Chondrocyte (in vitro differentiated cells): ENCODE measurements at places on chromosomes 7 and 10.

GRCh38 chr10:98427011-98427515 is 12.1 kb upstream of the PYROXD2 start:
- DNase-seq: no peak

- no peak for DNase-seq
These were observed 701 bp upstream of the CUL1 start for GRCh38 chr7:148698007-148698396.

DNA sequence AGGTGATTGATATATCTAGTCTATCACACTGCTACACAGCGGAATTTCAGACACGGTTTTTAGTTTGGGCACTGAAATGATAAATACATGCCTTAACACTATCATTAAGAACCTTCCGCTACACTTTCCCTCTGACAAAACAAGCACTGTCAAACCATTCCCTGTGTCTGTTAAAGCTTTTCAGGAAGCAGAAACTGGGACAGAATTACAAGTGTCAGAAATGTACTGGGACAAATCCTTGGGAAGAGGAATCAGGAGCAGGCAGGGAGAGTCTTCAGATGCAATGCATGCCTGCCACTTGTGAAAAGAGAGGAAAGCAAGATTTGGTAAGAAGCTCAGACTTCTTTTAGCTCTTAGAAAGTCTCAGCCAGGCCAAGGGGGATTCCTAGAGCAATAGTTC is 196.8 kb upstream of the PTPRZ1 start:
- DNase-seq: no peak

DNA sequence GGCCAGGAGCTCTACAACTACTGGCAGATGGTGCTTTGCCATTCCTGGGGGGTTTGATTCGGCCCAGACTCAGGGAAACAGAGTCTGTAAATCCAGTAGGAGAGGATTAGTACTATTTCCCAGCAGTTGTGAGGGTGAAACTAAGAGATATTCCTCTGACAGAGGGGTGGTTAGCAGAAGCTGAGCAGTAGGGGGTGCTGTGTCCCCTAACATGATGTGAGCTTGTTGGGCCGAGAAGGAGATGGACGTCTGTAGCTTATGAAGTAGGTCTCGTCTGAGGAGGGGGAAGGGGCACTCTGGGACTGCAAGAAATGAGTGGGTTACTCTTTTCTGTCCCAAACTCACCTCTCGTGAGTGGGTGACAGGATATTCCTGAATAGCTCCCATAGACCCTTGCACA is 179.2 kb upstream of the MBL2 start:
- no peak for DNase-seq

GRCh38 chr7:113562242-113562641 is 356.6 kb downstream of the PPP1R3A start:
- no peak for DNase-seq

GRCh38 chr7:2800931-2801688 is 43.0 kb downstream of the GNA12 start:
- no peak for DNase-seq

DNA sequence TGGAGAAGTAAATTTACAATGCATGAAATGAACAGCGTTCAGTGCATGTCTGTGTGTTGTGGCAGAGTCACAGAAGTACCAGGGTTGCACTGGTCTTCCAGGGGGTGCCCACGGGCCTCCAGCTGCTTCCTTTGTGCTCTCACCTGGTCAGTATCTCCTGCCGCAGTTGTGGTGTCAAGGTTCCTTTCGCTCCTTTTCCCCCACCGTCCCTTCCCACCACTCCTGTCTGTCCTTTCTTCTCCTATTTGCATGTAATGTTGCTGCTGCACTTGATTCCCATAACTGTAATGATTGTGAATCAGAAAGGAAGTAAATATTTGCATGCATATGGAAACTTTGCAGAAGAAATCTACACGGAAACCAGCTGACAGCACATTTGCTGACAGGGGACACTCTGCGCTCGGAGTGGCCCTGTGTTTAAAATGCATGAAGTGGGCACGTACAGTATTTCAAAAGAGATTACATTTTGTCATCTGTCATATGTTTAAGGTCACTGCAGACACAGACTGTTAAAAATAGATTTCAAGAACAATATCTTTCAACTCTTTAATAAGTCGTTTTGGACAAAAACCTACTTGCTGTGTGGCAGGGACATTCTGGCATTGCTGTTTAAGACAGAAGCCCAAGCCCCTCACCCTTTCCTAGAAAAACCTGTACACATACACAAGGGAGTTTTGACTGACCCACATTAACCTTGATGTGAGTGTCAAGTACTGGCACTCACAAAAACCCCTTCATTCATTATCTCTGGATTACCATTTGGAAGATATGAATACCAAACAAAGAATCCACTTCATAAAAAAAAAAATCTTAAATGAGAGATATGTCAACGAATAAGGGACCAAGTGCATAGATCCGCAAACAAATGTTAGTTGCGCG is 336.7 kb upstream of the KLF6 start:
- DNase-seq: no peak

DNA sequence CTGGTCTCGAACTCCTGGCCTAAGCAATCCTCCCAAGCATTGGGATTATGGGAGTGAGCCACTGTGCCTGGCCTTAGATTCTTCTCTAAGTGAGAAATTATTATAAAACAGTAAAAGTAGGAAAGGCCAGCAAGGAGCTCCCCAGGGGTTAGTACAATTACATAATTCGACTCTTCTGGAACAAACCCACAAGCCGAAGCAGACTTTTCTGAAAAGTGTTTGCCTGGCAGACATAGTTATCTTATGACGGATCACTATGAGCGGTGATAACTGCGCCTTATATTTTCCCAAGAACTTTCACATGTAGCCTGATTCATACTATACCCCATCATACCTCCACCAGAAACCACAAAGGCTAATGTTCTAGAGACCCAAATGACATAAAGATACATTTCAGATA is 30.2 kb upstream of the SH3PXD2A start:
- no peak for DNase-seq

DNA sequence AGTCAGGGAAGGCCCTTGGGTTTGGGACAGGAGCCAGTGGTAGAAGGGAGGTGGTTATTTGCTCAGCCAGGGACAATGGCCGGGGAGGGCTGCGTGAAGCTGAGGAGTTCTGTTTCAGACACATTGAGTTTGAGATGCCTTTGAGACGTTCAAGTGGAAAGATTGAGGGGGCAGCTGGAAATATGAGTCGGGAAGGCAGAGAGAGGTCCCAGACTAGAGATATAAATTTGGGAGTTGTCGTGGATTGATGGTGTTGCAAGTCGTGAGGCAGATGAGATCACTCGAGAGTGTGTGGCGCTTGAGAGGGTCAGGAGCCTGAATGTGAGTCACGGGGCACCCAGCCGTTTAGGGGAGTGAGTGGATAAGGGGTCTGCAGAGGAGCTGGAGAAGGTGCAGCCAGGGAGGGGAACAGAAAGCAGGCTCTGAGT is 73.3 kb downstream of the ZMIZ1 start:
- no peak for DNase-seq

DNA sequence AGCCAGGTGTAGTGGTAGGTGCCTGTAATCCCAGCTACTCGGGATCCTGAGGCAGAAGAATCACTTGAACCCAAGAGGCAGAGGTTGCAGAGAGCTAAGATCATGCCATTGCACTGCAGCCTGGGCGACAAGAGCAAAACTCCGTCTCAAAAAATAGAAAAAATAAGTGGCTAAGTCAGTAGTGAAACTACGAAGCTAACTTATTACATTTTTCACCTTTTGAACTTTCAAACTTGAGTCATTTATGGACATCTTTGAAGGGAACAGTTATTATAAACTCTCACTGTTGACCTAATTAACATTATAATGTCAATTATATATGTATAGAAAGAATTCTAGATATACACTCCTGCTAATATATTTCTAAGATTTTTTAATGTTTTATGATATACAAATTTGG is 541.5 kb upstream of the C7orf33 start:
- no peak for DNase-seq

- no peak for DNase-seq
These were observed 319.4 kb upstream of the GALNT17 start for GRCh38 chr7:70812511-70812910.

GRCh38 chr7:48312151-48312550 is 140.9 kb downstream of the ABCA13 start:
- no peak for DNase-seq

- DNase-seq: no peak
These were observed 24.0 kb downstream of the SLC25A13 start for GRCh38 chr7:96297876-96298275.
